ENCODE measurements at places on chromosomes 3 and 15. TPM values are rescaled to one million over a fixed set of nuclear protein-coding genes. Genes with fewer than 3 reads are reported as not detected.

TFG gene
- total RNA-seq = 98.1 TPM

MKRN2OS gene
- total RNA-seq = not detected

BCL2A1 gene
- under 0.01 TPM for total RNA-seq

PHLDB2 gene
- 61.3 TPM for total RNA-seq

PGBD4 gene
- total RNA-seq = 1.9 TPM

IQCF5 gene
- not detected for total RNA-seq

NEO1 gene
- total RNA-seq = 13.5 TPM

EHHADH gene
- total RNA-seq = 9.9 TPM

PLEKHO2 gene
- total RNA-seq = 14.4 TPM

SYNPR gene
- total RNA-seq = not detected

ATP13A4 gene
- 0.19 TPM for total RNA-seq

Data from regular cardiac myocyte (primary cell).